ENCODE measurements at places on chromosomes 6 and 20.

DNA sequence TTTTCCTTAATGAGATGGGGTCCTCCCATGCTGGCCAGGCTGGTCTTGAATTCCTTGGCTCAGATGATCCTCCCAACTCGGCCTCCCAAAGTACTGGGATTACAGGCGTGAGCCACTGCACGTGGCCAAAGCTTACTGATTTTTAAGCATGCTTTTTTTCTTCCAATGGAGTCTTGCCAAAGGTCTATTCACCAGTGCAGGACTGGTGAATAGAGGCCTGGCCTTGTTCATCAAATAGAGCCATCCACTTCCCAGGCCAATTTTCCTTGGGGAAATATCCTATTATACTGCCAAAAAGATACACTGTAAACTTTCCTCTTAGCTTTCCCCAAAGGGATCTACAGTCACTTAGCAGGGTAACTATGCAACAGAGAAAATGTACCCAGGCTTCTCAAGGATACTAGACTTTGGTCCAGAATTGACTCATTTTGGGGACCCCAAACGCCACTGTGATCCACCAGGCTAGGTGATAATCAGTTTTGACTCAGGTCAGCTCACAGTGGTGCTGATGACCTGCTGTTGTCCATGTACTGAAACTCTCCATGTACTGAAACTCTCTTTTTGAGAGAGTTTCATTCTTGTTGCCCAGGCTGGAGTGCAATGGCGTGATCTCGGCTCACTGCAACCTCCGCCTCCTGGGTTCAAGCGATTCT, 91.8 kb downstream of the REPS1 start:
- no peak for DNase-seq

- peak; percentile 39 for DNase-seq
Measured at GRCh38 chr6:26215585-26216358, 128.5 kb downstream of the HFE start.

- no peak for DNase-seq
Measured at GRCh38 chr20:17634661-17635331, 47.2 kb downstream of the RRBP1 start.

DNA sequence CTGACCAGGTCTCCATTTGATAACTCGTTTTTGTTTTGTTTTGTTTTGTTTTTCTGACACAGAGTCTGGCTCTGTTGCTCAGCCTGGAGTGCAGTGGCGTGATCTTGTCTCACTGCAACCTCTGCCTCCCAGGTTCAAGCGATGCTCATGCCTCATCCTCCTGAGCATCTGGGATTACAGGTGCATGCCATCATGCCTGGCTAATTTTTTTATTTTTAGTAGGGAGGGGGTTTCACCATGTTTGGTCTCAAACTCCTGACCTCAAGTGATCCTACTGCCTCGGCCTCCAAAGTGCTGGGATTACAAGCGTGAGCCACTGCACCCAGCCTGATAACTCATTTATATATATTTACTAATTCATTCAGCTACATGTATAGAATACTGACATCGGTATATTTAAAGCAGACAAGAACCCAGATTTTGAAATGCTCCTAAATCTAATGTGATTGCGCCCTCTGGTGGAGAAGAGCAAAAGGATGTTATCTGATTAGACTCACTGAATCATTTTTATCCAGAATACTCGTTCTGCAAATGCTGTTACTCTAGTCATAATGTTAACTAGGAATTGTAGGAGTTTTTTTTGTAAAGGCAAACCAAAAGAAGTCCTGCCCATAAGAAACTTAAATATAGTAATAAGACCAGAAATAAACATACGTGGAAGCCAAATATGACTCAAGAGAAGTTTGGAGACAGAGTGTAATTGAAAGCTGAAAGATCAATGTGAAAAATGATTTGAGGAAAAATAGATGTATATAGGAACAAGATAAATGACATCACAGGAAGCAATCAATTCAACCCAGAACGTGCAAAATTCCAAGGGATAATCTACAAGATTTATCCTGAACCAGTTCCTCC, 5.3 kb upstream of the COL12A1 start:
- DNase-seq: peak; percentile 66

DNA sequence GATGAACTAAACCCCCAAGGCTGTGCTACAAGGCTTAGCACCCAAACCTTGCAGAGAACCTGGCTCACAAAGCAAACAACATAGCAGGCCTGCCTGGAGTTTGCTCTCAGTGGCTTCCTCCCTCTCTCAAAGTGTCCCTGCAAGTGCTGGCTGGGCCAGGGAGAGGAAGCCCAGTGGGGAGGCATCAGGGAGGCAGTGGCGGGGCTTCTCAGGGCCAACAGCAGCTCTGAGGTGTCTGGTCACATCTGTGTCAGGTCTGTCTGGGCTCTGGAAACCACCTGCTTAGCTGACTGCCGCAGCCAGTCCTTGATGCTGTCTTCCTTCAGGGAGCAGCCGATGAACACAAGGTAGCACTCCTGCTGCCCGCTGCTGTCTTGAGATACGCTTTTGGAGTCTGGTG, 16.7 kb upstream of the SLC4A11 start:
- DNase-seq: no peak

DNA sequence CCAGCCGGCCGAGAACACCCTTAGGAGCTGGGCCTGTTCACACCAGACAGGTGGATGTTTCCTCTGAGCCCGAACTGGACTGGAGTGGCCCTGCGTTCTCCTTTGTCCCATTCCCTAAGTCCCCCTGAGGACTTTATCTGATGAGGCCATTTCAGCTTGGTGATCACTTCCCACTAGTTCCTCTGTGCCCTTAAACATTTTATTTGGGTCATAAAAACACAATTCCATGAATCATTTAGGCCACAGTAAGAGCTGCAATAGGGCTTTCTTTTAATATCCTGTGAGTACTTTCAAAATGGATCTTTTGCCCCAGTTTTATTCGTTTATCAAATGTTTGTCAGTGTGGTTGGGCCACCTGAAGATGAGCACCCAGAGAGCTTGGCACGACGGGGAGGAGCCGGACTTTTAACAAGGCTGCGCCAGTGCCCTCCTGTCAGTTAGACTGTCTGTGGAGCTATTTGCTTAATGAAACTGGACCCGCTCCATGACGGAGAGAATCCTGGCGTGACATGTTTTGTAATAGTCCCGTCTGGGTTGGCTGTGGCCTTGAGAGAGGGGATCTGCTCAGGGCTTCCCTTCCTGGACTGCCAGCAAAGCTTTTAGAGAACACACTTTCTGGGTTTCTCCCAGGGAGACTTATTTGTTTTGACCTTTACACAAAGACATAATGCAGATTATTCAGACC, 53.5 kb downstream of the ZDHHC14 start:
- no peak for DNase-seq

- DNase-seq: no peak
Measured at GRCh38 chr6:43671011-43671800, 16.4 kb downstream of the MRPS18A start.

DNA sequence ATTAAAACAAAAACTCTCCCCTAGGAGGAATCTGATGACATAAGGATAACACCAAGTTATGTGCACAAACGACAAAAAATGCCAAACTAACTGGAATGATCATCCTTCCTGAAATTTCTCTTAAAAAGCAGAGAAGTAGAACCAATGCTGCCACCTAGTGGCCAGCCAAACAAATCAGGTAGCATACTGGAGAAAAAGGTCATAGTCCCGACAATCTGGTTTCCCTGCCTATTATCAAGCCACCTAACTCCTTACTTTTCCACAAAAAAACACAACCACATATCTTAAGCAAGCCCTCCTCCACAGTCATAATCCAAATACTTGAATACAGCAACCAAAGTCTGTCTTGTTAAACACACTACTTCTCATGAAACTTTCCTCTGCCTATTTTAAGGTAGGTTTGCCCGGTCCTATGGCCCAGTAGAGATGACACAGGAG, 5.3 kb downstream of the OARD1 start:
- DNase-seq: peak; percentile 67

GRCh38 chr6:18387061-18387721, at the start of gene RNF144B:
TSS of gene RNF144B (plus strand) at chr6:18387350. CDS start at chr6:18399535, 12,185 bp downstream.
- DNase-seq: peak; percentile 64

DNA sequence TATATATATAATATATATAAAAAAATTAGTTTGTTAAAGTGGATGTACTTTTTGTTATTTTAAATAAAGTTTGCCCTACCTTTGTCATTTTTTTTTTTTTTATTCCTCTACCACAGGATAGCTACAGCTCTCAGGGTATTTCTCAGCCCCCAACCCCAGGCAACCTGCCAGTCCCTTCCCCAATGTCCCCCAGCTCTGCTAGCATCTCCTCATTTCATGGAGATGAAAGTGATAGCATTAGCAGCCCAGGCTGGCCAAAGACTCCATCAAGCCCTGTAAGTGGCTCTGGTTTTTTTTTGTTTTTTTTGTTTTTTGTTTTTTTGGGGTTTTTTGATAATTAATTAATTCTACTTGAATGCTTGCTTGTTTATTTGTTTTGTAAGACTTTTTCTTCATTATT, 148.6 kb downstream of the TMEM242 start:
- no peak for DNase-seq

DNA sequence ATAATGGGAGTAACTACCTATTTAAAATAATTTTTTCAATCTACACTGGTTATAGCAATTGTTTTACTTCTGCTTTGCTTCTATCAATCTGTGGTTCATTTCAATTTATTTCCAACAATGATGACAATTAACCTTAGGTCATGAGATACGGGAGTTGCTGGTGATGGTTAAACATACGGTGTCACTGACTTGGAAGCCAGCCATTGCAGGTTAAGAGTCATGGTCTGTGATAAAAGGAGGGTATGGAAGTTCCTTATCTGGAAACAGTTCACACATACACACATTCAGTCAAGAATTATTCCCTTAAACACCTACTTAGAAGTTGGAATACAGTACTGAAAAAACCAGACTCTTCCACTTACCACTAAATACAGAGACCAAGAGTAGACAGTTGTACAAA, 180.0 kb downstream of the KIF16B start:
- no peak for DNase-seq

- DNase-seq: no peak
Measured at GRCh38 chr6:135202836-135203235, 21.7 kb downstream of the MYB start.

- no peak for DNase-seq
Measured at GRCh38 chr6:42250274-42250931, 32.7 kb upstream of the MRPS10 start.

- no peak for DNase-seq
Measured at GRCh38 chr20:45361793-45362192, 1.2 kb upstream of the SYS1 start.

GRCh38 chr20:8693709-8694108, 375.2 kb upstream of the PLCB4 start:
- DNase-seq: no peak

DNA sequence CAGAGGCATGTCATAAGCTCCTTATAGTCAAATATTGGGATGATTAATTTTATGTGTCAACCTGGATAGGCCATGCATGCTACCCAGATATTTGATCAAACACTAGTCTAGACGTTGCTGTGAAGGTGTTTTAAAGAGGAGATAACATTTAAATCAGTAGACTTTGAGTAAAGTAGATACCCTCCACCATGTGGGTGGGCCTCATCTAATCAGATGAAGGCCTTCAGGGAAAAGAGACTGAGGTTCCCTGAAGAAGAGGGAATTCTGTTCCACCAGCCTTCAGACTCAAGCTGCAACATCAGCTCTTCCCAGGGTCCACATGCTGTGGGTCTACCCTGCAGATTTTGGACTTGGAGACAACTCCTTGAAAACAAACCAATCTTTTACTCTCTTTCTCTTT, 11.4 kb upstream of the NEDD9 start:
- no peak for DNase-seq

DNA sequence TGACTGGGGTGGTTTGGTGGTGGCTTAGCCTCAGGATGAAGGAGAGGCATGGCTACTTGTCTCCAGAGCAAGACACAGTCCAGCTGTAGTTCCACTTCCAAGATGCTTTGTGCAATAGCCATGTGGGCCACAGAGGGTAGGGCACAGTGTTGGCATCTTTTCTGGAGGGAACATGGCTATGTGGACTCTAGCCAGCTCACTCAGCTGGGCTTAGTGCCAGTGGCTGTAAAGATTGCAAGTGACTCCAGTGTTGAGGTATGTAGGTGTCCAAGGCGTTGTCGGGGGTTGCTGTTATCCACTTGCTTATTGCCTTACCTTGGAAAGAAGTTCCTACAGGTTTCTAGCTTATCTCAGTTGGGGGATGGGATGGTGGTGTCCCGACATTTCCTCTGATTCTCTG, 233.4 kb downstream of the CD109 start:
- DNase-seq: no peak

GRCh38 chr6:111480988-111481822, 1.8 kb downstream of the REV3L start:
- no peak for DNase-seq

GRCh38 chr6:91653076-91653723, 1066.3 kb upstream of the MAP3K7 start:
- DNase-seq: no peak

DNA sequence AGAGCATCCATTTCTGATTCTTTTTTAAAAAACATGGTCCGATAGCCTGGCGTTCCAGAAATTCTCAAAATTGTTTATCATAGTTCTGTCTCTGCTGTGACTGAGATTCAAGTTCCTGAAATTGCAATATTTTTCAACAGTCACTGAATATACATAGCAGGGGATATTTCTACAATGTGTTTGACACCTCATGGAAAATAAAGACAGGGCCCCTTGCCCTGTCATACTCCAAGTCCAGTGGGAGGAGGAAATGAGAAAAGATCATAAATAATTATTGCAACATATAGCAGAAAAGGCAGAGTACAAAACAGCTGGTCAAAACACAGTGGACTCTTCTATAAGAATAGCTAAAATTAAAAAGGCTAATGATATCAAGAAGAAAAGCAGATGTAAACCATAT, 234.8 kb upstream of the SPTLC3 start:
- DNase-seq: no peak

GRCh38 chr6:149560736-149561135, 5.4 kb upstream of the GINM1 start:
- DNase-seq: peak; percentile 19

DNA sequence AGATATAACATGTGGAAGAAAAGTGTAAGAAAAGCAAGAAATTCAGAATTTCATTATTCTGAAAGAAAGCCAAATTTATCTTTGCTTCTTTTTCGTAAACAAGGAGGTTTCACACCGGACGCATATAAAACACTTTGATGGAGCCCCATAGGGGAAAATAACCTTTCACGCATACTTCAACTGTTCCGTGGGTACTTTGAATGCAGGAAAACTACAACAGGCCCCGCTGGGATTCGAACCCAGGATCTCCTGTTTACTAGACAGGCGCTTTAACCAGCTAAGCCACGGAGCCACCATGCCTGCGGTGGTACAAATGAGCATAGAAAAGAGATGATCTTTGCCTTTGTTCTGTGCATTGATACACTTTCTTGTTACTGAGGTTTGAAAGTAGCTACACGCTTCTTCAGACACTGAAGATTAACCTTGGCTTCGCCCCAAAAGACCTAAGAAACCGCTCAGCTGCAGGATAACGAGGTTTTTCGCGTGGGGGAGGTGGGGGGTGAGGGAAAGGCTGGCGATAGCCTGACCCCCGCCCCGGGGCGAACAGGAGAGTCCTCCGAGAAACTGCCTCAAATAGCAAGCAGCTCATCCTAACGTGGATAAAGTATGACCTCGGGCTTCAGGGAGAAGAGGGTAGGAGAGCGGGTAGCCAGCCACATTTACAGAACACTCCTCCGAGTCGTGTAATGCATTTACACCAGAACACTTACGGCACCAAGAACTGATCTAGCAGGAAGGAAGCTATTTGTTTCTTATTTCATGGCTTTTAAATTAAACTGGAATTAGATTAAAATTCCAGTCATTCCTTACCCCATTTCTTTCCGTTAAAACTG, 5.3 kb upstream of the HMGN4 start:
- peak; percentile 96 for DNase-seq

Measured in CD4-positive, alpha-beta T cell treated with Interleukin-21 for 1 hour (primary cell).